ENCODE measurements at places on chromosomes 2 and 18. TPM values are rescaled to one million over a fixed set of nuclear protein-coding genes. Genes with fewer than 3 reads are reported as not detected.

The SOCS6 gene
- total RNA-seq = 15.7 TPM

The RAB6C gene
- total RNA-seq = not detected

The NYAP2 gene
- not detected for total RNA-seq

The HSPE1 gene
- 146 TPM for total RNA-seq

The SMYD5 gene
- total RNA-seq = 9.5 TPM

The PCARE gene
- not detected for total RNA-seq

The CRYGC gene
- total RNA-seq = not detected

The NEU2 gene
- not detected for total RNA-seq

The LRRC30 gene
- not detected for total RNA-seq

The FBXO15 gene
- 0.10 TPM for total RNA-seq

DNA sequence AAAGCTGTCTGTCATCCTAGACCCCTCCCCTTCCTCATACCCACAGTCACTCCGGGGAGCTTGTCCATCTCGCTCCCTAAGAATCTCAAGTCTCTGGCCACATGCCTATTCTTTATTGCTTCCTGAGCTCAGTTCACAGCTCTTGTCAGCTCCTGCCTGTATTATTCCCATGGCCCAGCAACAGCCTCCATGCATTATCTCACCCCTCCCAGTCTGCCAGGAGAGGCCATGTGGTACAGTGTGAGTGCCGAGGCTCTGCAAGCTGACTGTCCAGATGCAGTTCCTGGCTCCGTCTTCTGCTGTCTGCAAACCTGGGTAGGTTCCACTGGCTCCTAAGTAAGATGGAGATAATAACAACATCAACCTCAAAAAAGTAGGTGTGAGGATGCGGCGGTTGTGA, 79.7 kb downstream of the MRPS9 start:
- no peak for DNase-seq

DNA sequence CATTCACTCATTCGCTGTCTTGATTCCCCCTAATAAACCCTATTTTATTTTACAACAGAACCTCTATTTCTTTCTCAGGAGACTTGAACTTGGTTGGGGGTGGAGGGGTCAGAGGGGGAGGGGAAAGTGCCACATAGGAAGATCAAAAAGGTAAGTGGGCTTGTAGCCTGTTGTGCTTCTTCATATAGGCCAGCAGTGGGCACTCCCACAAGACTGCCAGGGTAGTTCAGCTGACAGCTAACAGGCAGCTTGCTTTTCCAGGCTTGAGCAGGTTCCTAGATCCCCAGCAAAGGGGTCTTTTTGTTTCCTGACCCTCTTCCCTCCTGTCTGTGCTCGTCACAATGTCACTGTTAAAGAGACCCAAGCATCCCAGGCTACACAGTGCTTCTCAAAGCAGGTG, 829 bp upstream of the KIAA2012 start:
- DNase-seq = no peak

DNA sequence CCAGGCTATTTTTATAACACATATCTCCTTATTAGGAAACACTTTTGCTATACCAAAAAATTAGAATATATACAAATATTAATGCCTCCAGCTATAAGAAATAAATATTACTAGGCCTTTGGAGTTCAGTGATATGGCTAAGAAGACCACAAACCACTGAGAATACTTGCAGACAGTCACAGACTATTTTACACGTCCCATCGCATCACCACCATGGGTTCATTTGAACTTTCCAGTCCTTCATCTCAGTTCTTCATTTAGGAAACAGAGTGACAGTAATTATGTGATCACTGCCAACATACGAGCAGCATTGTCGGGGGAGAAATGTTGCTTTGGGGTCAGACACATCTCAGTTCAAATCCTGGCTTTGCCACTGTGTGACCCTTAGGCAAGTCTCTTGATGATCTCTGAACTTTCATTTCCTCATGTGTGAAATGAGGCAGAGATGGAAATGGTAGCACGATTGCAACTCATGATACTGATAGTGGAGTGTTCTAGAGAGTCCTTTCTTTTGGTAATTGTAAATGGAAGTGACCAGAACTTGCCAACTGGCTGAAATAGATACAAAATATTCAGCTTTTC, 138.9 kb upstream of the NRP2 start:
- no peak for DNase-seq

DNA sequence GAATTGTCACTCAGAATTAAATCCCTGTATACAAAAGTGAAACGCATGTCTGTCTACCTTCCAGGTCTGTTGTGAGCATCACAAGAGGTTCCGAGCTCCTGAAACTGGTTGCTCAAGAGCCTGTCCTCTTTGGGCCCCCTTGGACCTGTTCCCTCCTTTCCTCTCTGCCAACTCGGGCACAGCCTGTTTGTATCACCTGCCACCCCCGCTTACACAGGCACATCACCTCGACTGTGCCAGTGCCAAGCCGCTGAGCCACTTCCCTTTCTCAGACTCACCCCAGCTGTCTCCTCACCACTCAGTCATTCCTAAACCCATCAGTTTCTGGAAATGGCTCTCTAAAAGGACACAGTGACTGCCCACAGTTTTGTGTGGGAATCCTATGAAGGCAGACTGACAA, 3.1 kb downstream of the EFR3B start:
- no peak for DNase-seq

DNA sequence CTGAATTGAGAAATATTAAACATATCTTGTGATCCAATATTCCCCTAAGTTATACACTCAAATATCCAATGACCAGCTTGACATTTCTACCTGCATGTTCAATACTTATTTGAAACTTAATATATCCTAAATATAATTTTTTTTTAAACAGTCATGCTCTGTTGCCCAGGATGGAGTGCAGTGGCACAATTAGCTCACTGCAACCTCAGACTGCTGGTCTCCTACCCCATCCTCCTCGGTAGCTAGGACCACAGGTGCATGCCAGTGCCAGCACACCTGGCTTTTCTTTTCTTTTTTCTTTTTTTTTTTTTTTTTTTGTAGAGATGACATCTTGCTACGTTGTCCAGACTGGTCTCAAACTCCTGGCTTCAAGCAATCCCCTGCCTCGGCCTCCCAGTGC, 4.2 kb downstream of the KYNU start:
- no peak for DNase-seq

DNA sequence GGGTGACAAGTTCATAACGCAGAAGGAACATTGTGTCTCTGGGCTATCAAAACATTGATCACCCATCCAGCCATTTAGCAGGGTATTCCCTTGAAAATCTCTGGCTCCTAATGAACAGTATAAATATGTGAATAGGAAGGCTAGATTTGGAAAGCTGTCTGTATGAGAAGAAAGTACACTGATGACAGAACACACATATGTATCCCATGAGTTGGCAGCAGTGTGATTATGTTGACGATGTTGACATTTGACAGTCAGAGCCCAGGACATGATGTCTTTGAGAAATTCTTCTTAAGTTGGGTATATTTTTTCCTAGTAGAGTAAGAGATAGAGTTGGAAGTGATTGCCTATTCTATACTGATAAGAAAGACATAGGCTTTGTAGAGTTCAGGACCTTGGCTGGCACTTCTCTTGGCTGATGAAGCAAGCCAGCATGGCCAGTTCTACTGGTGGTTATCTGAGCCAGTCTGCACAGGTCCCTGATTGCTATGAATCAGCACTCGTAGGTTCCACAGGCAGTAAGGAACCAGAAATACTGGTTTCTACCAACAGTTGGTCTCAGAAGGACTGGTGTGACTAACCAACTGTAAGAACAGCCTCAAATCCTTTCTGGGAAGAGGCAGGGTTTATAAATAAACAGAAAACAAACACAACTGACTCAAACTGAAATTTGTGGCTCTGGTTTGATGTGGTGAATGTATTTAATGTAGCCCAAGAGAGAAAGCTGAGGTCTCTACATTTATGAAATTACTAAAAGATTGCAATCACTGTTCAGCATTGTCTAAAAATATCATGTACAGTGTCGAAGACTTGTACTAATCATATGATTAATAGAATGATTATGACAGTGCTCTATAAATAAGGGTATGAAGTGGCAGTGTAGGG, 43.9 kb upstream of the RAPH1 start:
- DNase-seq = no peak

- no peak for DNase-seq
Observed at GRCh38 chr18:33875029-33875565, 297.1 kb downstream of the ASXL3 start.

- DNase-seq = no peak
Observed at GRCh38 chr2:132607426-132608090, 62.4 kb downstream of the LYPD1 start.

DNA sequence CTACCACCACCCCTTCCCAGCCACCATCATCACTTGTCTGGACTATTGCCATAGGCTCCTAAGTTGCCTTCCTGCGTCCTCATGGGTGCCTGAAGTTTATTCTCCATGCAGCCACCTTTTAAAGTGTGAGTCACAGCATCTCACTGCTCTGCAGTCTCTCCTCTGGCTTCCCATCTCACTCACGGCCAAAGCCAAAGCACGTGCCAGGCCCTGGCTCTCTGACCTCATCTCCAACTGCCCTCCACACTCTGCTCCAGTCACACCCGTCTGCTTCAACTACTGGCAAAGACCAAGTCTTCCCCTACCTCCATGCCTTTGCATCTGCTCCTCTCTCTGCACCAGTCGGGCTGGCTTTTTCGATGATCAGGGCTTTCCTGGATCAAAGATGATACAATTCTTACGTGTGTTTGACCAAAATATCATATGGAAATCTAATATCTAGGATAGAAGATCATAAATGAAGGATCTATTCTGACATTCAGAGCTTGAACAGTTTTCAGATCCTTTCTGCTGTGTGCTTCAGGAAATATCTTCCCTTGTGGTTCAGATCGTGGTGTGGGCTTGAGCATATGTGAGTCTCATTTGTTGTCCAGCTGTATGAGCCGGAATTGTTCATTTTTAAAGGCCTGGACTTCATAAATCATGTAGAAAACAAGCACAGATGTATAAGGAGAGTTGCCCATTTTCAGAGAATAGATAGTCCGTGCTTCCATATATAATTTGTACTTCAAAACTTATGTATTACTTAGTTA, 175.6 kb downstream of the PRKCE start:
- no peak for DNase-seq

GRCh38 chr2:120261387-120262006, 8.8 kb downstream of the RALB start:
- no peak for DNase-seq

DNA sequence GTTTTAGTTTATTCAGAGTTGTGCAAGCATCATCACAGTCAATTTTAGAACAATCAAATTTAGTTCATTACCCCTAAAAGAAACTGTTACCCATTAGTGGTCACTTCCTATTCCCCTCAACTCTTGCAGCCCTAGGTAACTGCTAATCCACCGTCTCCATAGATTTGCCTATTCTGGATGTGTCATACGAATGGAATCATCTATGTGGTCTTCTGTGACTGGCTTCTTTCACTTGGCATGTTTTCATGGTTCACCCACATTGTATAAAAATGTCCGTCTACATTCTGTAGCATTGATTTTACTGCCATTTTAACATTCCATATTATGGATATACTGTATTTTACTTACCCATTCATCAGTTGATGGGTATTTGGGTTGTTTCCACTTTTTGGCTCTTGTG, 5.3 kb upstream of the CEP68 start:
- DNase-seq = no peak

DNA sequence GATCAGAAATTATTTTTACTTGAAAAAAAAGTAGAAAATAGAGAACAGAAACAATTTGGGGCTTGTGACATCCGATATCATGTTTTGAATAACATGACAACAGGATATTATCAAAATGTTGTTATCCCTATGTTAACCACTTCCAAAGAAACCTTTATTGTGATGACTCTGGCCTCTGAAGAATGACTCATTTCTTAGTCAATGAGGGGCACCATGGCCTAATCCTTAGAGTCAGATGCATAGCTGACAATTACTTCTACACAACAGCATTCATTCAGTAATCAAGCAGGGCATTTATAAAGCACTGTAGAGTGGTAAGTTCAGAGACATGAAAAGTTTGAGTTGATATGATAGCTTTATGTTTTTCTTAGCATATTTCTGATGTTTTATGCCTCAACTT, 703.0 kb downstream of the RNF144A start:
- DNase-seq = no peak

- no peak for DNase-seq
Observed at GRCh38 chr2:45675263-45675812, 23.9 kb downstream of the PRKCE start.

- DNase-seq = no peak
Observed at GRCh38 chr2:108583903-108584520, 49.7 kb downstream of the LIMS1 start.

DNA sequence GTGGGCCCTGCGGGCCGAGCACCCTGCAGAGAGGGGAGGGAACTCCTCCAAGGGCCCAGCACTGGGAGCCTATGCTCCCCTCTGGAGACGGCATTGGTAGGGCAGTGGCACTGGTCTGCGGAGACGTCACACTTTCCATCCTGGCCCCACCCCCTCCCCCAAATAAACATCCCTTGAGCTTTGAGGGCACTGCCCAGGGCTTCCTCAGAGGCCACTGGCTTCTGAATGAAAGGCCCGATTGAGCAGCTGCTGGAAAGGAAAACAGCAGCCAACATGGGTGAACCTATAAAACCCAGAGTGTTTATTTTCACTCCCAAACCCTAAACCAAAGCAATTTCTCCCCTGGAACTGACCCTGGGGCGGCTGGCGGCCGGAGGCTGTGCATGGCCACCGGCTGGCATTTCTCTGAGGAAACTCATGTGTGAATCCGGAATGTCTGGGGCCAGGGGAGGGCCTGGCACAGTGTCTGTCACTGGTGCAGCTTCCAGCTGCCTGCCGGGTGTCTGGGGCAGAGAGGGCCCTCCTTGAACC, 138.9 kb downstream of the DYSF start:
- DNase-seq = no peak

DNA sequence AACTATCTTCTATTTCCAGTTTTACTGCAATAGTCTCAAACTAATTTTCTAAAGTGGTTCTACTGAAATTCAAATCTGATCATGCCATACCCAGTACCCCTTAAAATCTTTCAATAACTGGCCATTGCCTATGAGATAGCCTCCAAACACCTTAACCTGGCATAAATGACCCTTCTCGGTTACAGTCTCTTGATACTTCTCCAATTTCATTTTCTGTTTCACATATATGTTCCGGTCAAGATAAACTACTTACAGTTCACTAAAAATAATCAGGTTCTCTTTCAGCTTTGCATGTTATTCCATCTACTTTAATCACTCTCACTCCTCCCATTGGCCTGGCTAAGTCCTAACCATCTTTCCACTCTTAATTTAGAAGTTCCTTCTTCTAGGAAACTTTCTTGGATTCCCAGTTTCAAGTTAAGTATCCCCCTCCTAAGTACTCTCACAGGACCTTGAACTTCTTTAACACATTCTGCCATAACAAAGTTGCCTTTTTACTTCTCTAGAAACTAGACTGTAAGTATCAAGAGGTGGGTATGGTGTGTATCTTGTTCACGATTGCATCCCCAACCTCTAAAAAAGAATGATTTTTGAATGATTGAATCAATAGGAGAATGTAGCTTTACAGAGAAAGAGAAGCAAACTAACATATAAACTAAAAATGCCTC, 110.2 kb upstream of the RBBP8 start:
- no peak for DNase-seq

Data from glomerular endothelial cell (primary cell).